GM03348 (cell line): ENCODE measurements at places on chromosomes 11 and 22.

- DNase-seq, result peak; percentile 87
Measured at GRCh38 chr11:96324912-96325311, 18.1 kb downstream of the MAML2 start.

DNA sequence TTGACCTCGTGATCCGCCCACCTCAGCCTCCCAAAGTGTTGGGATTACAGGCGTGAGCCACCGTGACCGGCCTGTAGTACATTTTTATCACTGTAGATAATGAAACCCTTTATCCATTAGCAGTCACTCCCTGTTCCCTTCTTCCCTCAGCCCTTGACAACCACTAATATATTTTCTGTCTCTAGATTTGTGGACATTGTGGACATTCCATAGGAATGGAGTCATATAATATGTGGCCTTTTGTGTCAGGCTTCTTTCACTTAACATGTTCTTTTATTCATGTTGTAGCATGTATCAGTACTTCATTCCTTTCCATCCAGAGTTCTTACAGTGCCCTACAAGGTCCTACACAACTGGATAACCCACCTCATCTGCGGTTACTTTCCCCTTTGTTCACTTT is 30.5 kb downstream of the RRM1 start:
- no peak for DNase-seq

DNA sequence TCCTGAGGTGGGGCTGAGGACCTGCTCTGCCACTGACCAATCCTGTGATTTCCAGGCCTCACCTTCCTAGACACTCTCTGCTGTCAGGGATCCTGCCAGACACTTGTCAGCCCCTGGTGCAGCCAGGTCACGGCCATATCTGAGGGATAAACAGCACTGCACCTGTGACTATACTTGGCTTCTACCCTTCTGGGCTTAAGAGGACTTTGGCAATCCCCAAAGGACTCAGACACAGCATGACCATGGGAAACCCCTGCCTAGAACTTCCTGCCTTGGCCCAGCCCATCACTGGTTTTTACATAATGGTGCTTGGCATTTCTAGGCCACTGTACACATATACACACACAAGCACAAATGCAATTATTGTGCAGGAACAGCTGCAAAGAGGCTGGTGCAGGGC is 11.6 kb upstream of the OLFML1 start:
- no peak for DNase-seq

- DNase-seq, result no peak
Measured at GRCh38 chr11:116535120-116535519, 237.7 kb downstream of the BUD13 start.

GRCh38 chr22:29163808-29164207 is 41.9 kb upstream of the EMID1 start:
- DNase-seq, result no peak

- DNase-seq, result no peak
Measured at GRCh38 chr11:2366276-2366675, 10.8 kb upstream of the CD81 start.

DNA sequence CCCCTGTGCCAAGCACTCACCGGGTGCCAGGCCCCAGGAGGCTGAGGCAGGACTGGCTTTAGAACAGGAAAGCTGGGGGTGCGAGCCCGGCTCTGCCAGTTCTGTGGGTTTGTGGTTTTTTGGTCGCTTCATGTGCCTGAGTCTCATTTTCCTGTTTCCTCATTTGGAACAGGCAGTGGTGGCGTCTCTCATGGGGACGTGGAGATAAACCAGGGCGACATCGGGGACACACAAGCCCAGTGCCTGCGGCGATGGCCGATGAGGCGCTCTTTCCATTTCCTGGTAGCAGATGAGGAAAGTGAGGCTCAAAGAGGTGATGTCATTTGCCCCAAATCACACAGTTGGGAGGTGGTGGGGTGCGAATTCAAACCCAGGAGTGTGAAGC is 20.8 kb upstream of the CHKA start:
- no peak for DNase-seq

GRCh38 chr11:121958323-121958970 is 157.6 kb downstream of the BLID start:
- no peak for DNase-seq

DNA sequence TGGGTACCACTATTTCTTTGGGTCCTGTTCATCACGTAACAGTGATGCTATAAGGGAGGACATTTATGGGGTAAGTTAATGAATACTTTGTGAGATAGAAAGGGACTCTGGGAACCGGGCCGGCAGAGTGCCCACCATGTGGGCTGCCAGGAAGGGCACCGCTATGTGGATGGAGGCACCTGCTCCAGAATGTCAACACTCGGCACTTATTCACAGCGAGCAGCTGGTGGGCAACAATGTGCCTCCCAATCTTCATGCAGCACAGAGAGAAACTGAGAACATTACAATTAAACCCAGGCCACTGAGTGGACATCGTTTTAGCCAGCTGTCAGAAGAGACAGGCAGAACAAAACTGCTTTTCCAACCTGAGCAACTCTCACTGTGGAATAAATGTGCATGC is 15.8 kb upstream of the ELFN2 start:
- no peak for DNase-seq

DNA sequence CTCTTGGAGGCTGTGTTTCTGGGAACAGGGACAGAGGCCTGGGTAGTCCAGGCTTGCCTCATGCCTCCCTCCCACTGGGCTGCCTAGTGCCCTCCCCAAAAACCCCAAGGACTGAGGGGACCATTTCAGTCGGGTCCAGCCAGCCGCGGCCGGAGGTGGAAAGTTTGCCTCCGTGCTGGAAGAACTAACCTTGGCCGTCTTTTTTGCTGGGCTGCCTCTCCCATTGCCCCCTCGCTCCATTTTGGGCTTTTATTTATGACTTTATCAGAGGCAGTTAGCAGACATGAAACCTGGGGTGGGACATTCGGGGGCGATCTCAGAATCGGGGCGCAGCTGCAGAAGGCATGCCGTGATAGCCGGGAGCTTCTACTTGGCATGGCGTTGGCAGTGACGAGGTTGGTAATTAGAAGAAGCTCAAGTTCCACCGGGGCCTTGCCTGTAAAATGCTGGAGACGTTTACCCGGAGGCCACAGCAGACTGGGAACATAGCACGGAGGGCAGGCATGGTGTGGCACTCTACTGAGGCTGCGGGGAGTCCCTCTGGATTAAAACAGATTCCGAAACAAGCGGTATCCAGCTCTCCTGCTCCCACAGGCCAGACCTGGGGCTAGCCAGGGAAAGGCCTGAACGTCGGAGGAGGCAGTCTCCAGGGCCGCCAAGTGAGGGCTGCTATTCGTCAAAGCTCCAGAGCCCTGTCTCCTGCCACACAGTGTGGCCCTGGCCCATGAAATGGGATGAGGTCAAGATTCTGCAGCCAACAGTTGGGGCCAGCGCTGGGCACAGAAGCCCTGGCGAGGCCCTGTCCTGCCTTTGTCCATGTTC is 76.4 kb upstream of the PPARA start:
- no peak for DNase-seq

GRCh38 chr11:1929621-1930461 is 10.3 kb downstream of the TNNT3 start:
- DNase-seq, result no peak

DNA sequence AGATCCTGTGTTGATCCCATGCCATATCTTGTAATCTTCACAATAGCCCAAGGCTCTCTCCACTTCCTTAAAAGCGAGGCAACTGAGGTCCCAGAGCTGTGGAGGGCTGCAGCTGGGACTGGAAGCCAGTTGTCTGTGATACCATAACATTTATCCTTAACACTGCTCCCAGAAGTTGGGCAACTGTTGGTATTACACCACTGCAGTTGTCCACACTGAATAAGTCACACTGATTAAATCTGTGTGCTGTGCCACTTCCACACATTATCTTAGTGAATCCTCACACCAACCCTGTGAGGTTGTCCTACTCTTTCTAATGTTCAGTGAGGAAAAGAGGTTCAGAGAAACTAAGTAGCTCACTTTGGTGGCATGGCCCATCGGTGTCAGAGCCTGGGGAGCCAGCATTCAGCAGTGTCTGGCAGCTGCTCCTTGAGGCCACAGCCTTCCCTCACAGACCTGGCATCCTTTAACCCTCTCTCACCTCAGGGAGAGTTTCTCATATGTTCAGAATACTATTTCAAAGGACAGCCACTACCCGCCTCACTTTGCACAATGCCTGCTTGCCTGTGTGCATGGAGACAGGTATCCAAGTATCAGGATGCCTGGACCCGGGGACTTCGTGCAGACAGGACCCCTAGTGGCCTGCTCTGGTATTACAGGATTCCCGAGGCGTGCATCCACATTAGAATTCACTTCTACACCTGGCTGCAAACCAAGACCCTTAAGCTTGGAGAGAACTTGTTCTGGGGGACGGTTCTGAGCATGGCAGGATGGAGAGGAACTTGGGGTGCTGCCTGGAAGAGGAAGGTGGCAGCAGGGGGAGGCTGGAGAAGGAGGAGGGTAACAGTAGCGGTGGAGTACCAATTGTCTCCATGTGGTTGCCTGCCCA is 221.9 kb upstream of the TBCEL start:
- DNase-seq, result peak; percentile 85

- DNase-seq, result no peak
Measured at GRCh38 chr11:80815752-80816453, 1375.1 kb upstream of the TENM4 start.

DNA sequence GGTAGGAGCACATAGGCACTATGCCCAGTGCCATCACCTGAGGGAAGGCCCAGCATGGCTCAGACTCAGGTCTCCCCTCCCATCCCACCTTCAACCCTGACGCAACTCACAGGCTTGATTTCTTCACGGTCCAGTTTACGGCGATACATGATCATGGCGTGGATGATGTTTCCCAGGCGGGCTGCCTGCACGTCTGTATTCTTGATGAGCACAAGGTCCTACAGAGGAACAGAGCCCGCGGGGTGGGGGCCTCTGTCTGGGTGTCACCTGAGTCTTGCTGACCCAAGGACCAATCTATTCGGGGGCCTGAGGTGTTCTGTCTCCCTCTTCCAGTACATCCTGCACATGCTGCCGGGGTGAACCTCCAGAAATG is 3.9 kb downstream of the CPT1B start:
- no peak for DNase-seq

DNA sequence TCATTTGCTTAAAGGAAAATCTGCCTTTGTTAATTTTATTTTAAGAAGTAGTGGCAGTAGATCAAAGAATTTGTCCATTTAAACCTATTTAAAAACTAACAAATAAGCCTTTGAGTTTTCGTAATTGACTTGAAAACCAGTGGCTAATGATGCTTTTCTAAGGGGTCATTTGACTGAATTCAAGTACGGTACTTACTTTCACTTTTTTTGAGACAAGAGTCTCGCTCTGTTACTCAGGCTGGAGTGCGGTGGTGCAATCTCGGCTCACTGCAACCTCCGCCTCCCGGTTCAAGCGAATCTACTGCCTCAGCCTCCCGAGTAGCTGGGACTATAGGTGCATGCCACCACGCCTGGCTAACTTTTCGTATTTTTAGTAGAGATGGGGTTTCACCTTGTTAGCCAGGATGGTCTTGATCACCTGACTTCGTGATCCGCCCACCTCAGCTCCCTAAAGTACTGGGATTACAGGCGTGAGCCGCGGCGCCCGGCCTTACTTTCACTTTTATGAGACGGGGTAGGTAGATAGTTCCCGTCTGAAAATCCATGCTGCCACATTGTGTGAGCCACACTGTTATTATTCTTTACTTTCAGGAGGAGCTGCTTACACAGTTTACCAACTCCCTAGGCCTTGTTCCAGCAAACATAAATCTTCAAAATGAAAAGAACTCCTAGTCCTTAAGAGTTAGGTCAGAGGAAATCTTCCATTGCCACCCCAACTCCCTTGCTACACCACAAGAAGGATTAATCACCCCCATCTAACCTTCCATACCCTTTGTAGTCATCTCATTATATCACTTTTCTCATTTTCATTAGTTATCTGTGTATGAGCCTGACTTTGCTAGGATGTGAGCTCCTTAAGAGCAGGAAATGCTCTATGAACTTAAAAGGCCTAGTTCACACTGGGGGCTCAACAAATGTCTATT is 926.6 kb upstream of the CCDC90B start:
- DNase-seq, result no peak

GRCh38 chr22:40322021-40322420 is 24.3 kb upstream of the ADSL start:
- DNase-seq, result no peak

DNA sequence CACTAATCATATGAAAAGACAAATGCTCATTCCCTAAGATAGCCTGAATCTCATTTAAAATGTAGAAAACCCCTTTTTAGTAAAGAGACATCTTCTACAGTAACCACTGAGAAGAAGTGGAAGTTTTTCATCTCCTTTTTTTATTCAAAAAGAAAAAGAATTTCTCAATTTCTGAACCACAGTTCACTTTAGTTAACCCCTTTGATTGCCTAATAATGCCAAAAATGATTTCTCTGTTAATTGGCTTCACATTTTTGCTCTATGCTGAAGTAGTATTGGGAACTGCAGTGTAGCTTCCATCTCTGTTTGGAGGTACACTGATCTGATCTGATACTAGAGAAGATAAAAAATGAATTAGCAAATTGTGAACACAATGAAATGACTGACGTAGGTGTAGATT is 58.3 kb downstream of the CD44 start:
- no peak for DNase-seq

- peak; percentile 16 for DNase-seq
Measured at GRCh38 chr11:57647960-57648800, 1.5 kb downstream of the YPEL4 start.

DNA sequence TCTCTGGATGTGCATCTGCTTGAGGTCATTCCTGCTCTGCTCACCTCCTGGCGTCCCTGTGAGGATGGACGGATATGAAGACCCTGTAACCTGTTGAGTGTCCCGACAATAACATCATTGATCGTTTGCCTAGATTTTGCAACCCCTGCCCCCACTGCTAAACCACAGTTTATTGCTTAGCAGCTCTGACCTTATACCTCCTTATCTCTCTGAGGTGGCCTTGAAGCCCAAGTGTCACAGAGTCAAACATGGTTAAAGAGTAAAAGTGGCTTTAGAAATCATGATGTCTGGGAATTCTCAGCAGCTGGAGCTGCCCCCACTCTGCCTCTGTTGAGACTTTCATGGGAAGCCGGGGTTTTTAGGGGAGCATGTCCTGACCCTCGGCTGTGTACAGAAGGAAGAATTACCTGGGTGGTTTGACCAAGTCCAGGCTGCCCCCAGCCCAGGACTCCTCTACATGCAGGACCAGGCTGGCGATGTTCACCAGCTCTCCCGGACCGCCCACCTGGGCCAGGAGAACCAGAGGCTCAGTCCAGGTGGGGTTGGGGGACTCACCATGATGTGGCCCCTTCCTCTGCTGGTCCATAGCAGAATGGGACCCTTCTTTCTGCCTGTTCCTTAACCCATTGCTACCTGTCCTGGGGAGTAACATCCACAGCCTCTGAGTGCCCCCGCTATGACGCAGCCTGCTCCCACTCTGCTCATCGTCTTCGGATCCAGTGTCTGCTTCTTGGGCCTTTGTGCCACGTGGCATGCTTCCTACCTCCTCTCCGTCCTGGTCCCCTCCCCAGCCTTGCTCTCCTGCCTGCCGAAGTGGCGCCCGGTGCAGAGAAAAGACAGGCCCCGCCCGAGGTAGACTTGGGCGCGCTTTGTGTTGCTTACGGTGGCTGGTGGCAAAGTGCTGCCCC is 33.4 kb upstream of the FTH1 start:
- no peak for DNase-seq

GRCh38 chr11:119533921-119534736 is 111.2 kb upstream of the THY1 start:
- peak; percentile 90 for DNase-seq
